ENCODE measurements at places on chromosomes 16 and 17.
A peak's percentile ranks its signal among the peaks of the same experiment; 100 is the strongest.

DNA sequence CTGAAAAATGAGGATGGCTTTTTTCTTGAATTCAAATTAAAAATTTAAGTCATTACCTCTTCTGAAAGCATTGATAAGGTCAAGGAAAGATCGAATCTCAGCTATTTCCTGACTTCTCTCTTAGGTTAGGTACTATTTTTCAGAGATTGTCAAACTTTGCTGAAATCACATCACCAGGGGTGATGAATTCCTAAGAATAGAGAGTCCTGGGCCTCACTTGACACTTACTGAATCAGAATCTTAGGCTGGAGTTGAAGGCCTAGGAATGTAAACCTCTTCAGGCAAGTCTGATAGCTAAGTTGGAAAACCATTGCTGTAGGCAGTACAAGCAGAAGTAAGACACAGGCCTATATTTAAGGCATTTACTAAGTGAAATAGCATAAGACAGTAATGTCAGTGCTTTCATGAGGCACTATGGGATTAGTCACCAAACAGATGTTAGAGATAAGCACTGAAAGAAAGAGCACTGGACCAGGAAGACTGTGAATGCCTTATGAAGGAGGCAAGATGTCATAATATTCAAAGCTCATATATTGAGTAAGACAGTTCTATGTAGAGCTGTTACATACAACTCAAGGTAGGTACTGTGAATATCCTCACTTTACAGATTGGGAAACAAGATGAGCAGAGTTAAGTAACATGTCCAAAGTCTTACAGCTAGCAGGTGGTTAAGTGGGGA is 21.5 kb downstream of the DCAF7 start:
- DNase-seq = no peak

- no peak for DNase-seq
Measured at GRCh38 chr16:31461201-31461920, 2.1 kb downstream of the ARMC5 start.

GRCh38 chr17:22512997-22513538 is 820.7 kb downstream of the KCNJ18 start:
- no peak for DNase-seq

DNA sequence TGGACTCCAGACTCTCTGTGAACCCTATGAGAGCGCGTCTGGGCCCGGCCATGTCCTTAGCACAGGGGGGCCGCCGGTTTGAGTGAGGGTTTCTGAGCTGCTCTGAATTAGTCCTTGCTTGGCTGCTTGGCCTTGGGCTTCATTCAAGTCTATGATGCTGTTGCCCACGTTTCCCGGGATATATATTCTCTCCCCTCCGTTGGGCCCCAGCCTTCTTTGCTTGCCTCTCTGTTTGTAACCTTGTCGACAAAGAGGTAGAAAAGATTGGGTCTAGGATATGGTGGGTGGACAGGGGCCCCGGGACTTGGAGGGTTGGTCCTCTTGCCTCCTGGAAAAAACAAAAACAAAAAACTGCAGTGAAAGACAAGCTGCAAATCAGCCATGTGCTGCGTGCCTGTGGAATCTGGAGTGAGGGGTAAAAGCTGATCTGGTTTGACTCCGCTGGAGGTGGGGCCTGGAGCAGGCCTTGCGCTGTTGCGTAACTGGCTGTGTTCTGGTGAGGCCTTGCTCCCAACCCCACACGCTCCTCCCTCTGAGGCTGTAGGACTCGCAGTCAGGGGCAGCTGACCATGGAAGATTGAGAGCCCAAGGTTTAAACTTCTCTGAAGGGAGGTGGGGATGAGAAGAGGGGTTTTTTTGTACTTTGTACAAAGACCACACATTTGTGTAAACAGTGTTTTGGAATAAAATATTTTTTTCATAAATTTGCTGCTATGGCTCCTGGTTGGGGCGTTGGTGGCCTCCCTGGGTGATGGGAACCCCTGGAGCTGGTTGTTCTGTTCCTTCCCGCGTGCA is 23.1 kb downstream of the STAT5A start:
- DNase-seq = peak; percentile 86

DNA sequence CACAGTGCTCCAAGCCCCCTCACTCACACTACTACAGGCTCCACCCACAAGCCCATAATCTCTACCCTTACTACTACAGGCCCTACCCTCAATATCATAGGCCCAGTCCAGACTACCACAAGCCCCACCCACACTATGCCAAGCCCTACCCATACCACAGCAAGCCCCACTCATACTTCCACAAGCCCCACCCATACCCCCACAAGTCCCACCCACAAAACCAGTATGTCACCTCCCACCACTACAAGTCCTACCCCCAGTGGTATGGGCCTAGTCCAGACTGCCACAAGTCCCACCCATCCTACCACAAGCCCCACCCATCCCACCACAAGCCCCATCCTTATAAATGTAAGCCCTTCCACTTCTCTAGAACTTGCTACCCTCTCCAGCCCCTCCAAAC is 13.8 kb downstream of the RIPOR1 start:
- DNase-seq = no peak

- no peak for DNase-seq
Measured at GRCh38 chr17:75561927-75562603, 25.5 kb upstream of the MYO15B start.

- no peak for DNase-seq
Measured at GRCh38 chr17:74404789-74405188, 27.1 kb upstream of the GPRC5C start.

DNA sequence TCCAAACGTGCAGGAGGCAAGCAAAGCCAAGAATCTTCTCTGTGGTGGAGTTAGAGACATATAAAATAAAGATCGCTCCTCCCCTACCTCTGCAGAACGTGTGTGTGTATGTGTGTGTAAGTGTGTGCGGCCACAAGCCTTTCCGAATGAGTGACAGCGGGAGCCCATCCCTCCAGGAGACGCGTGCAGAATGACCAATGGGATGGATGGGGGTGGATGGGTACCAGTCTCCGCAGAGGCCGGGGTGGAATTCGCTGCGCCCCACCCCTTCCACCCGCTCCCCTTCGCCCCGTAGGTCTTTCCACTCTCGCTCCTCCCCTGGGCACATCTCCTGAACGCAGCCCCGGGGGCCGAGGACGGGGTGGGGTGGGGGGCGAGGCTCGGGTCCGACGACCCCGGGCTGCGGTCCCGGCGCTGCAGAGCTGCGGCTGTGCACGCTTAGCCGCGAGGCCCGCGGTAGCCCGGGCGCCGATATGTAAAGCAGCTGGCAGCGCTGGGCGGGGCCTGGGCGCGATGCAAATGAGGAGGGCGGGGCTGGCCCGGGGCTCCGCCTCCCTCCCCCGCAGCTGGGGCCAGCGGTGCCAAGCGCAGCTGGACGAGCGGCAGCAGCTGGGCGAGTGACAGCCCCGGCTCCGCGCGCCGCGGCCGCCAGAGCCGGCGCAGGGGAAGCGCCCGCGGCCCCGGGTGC is at the start of gene PRKCB:
Gene PRKCB, plus strand, starts transcription at position 594 of the 688 bp plus-strand sequence.
- DNase-seq = peak; percentile 54

DNA sequence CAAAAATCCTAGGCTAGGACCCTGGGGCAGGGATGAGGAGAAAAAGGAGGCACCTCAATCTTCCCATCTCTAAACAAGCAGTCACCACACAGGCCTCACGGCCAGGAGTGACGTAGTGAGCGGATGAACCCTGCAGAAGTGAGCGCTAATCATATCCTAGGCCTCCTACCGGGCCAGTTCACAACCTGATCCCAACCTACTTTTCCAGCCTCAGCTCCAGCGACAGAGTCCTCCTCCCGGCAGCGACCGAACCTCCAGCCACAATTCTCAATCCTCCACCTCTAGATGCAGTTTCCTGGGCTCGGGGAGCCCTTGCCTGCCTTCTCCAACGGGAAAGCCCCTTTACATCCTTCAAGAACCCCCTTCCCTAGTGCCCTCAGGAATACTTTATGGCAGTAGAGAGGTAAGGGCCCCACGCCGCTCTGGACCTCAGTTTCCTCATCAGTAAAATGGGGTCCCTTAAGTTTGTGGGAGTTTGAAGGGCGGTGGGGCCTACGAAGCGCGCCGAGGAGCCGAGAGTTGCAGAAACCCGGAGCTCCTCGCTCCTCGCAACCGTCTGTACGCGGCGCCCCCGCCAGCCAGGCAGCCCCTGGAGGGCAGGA is 1.4 kb downstream of the ZNF668 start:
- DNase-seq = no peak

GRCh38 chr16:2077696-2078095 is 29.9 kb downstream of the TSC2 start:
- no peak for DNase-seq

DNA sequence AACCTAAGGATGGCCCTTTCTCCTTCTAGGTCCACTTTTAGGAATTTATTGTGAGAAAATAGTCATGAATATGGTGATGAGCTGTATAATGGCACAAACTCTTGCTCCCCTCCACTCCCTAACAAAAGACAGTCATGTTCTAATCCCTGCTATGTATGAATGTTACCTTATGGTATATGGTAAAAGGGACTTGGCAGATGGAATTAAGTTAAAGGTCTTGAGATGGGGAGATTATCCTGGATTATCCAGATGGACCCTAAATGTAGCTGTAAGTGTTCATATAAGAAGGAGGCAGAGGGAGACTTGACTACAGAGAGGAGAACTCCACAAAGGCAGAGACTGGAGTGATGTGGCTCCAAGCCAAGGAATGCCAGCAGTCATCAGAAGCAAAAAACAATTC is 296.1 kb downstream of the SOX9 start:
- DNase-seq = no peak

- no peak for DNase-seq
Measured at GRCh38 chr16:4981473-4981872, 23.3 kb downstream of the SEC14L5 start.

GRCh38 chr16:50709980-50710379 is 16.6 kb downstream of the NOD2 start:
- DNase-seq = no peak

- no peak for DNase-seq
Measured at GRCh38 chr16:606656-607307, 16.9 kb downstream of the RAB40C start.

DNA sequence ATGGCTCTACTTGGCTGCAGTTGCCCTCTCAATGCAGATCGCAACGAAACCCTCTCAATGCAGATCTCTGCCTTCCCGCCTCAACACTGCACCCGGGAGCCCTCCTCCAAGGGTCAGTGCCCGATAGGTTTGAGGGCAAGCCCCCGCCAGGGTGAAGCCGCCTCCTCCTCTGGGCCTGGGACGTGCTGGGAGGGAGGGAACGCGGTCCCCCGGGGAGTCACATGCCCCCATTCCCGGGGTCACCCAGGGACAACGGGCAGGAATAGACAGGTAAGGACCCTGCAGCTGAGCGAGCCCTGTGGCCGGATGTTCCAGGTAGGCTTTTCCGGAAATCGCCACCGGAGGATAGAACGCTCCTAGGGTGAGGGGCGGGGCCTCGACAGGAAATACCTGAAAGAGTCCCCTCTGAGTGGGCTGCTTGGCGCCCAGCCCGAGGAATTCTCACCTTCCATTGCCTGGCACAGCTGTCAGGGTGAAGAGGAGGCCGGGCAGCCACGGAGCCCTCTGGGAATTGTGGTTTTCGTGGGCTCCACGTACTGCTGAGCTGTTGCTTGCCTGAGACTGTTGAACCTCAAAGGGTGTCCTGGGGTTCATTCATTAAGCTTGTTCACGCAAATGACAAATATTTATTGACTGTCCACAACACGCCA is 12.8 kb downstream of the ZNF174 start:
- no peak for DNase-seq

GRCh38 chr17:10631048-10631700 is 25.9 kb downstream of the MYH3 start:
- no peak for DNase-seq

DNA sequence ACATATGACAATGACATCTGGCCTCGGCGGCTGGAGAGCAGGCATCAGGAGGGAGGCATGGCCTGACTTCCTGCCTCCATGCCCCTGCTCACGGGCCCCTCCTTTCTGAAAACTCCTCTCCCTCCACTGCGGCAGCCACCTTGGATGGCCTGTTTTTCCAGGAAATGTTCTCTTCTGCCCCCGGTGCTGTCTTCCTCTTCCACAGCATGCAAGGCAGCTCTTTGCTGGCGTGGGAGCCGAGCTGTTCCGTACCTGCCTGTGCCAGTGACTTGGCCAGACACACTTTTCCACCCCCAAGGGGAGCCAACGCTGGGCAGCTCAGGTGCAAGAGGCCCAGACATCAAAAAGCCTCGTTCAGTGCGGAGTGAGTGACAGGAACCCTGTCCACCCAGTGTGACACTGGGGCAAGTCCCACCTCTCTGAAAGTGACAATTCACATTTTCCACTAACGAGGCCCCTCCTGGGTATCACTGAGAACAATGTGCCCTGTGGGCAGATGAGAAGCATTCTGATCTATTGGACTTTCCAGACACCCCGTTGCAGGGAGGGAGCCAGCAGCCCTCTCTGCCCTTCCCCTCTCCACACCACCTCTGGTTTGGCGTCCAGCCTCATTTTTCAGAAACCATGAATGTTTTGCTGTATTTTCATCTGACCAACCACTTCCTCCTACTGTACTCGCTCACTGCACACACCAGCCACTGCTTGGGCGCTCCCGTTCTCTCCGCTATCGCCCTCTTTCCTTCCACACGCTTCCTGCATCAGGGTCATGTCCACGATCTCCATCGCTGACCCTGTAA is 31.2 kb downstream of the NSMCE1 start:
- no peak for DNase-seq

GRCh38 chr16:49599281-49599680 is 225.7 kb downstream of the C16orf78 start:
- no peak for DNase-seq

- DNase-seq = no peak
Measured at GRCh38 chr16:10930755-10931093, 11.5 kb downstream of the DEXI start.

DNA sequence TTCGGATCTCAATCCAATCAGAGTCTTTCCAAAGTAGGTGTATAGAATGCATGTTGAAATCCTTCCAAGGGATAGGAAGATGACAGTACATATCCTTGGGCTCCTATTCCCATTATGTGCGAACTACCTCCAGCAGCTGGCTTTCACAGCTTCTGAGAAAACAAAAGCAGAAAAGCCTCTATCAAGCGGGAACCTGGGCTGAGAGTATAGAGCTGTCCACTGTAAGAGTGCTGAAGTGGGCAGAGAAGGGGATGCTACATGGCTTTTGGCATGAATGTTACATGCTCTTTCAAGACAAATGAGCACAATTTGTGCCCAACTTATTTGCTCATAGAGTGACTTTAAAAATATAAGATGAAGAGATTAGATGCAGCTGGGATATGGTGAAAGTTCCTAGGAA is 993.5 kb downstream of the CDH8 start:
- peak; percentile 17 for DNase-seq

All from renal cortex interstitium (tissue), 15 donors.